Cerebellar nuclear complex (tissue), 1 donor: ENCODE measurements at places on chromosomes 6 and 20.
A peak's percentile ranks its signal among the peaks of the same experiment; 100 is the strongest.

DNA sequence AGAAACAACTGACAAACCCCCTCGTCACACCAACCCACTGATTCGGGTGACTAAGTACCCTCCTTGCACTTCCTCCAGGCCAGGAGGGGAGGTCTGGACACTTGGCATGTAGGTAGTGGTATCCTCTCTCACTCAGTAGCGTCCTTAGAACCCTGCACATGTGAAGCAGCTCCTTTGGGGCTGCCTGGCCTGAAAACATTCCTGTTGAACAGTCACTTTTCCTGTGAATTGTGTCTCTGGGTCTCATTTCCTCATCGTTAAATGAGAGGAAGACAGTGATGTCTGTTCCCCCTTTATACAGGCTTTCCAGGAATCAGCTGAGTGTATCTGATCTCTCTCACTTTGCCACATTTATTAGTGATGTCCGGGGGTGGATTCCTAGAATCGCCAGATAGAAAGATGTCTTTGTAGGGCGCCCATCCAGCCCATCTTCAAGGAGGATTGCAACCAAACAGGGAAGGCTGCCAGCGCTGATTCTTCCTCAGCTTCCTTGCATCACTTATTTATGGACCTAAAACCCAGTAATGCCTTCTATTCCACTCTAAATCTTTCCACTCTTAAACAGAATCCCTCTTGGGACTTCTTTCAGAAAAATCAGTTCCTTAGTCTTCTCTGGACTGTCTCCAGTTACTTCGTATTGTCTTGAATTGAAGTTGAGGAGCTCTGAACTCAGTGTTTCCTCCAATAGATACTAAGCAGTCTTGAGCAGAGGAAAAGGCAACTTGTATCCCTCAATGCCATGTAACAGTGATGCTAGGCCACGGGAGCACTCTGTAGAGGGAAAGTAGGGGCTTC, 9.4 kb upstream of the POPDC3 start:
- no peak for DNase-seq

GRCh38 chr20:7113577-7114466, 346.3 kb downstream of the BMP2 start:
- DNase-seq: no peak

- DNase-seq: no peak
Measured at GRCh38 chr6:139820210-139820609, 445.8 kb upstream of the CITED2 start.

DNA sequence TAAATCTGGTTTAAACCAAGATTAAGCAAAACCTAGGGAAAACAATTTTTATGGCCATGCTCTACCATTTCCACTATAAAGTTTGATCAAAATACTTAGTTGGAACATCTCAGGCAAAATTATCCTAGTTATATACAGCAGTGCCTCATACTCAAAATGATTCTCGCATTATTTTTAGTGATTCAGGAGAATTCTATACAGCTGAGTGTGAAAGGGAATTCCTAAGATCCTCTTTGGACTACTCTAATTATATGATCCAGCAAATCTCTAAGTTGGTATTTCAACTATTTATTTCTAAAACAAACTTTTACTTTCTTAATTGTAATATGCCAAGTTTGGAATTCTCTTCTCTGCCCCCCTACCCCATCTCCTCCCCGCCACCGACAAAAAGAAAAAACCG, 8.6 kb downstream of the DTNBP1 start:
- DNase-seq: no peak

DNA sequence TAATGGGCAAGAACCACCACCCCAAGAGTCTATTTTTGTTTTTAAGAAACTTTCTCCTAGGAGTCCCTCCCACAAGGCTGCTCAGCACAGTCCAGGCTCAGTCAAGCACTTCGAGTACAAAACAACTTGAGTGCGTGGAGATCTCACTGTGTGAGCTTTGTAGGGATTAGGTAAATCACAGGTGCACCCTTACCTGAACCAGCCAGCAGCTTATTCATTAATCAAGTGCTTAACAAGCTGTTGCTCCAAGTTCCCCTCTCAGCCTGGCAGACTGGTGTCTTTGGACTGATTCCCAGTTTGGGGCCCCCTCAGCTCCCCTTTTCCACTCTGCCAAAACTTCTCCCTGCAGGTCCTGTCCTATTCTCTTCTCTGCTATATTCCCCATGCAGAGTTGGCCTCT, 133.1 kb downstream of the LY86 start:
- DNase-seq: no peak

DNA sequence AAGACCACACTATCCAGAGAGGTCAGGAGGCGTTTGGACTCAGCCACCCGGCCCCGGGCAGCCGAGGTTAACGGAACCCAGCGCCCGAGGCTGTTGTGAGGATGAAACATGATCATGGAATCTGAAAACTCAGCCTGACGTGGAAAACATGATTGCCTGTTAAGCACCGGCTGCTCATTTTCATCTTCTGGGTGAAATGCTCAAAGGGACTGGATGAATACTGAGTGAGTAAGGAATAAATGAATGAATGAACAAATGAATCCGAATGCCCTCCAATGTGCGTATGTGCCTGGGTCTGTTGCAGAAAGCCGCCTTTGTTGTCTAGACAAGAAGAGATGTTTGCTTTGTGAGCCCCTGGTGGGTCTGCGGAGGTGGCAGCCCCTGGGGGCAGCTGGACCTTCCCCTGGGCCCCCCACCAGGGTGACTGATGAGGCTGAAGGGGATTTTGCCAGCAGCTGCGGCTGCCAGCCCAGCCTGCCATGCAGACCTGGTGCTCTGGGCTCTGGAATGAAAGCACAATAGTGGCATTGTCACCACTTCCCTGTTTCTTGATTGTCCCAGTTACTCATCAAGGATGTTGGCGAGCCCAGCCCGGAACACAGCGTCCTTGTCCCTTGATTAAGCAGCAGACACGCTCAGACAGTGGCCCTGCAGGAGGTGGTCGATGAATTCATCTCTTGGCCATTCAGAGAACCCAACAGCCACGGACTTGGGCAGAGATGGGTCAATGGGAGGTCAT, 211.1 kb downstream of the ANKRD60 start:
- DNase-seq: no peak

DNA sequence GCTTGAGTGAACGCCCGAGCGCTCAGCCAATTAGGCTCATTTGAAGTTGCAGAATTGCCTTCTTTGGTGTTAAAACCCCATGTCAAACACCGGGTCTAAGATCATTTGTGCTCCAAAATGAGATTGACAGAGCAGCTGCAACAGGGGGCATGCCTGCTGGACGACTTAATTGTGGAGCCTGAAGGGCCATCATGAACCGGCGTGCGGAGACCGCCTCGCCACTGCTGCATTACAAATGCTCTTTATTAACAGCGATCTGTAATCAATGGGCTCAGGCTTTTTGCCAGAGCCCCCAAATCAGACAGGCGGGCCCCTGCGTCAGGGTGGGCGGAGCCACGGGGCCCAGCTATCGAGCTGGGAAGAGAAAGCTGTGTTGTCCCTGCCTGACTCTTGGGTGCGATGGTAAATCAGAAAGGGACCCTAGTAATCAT, 183.2 kb downstream of the SIM1 start:
- DNase-seq: no peak

DNA sequence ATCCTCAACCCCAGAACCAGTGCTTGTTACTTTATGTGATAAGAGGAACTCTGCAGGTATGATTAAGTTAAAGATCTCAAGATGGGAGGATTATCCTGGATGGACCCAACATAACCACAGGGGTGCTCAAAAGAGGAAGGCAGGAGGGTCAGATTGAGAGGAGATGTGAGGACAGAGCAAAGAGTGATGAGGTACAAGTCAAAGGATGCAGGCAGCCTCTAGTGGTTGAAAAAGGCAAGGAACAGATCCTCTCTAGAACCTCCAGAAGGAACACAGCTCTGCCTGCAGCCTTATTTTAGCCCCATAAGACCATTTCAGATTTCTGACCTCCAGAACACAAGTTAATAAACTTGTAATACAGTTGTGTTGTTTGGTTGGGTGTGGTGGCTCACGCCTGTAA, 41.2 kb downstream of the PDSS2 start:
- DNase-seq: no peak

DNA sequence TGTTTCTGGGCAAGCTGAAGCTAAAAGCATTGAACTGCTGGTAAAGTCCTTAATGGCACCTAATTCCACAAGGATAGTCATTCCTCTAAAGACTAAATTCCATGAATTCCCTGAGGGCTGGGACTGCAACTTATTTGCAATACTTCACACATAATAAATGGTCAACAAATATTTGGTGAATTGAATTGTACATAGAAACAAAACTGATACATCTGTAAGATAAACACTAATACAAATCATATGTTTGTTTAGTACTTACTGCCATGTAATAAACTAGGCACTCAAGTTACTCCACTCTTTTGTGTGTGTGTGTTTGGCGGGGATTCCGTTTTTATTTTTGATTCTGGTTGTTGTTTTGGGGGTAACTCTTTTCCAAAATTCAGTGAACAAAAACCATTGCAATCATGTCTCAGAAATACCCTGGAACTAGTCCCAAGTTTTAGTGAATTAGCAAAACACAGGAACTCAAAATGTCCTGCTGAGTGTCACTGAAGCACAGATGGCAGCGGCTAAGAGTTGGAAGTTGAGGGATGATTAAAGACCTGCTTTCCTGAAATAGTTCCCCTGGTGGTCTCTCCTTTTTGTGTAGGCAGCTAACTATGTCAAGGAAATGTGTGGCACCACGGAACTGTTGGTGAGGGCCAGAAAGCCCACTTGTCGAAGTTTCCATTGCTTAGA, 74.8 kb upstream of the SNRPB2 start:
- DNase-seq: no peak

- no peak for DNase-seq
Measured at GRCh38 chr6:35411066-35411465, 41.1 kb upstream of the FANCE start.

GRCh38 chr6:133889557-133890403, 867 bp downstream of the TCF21 start:
- DNase-seq: no peak

GRCh38 chr6:119129148-119129967, 50.9 kb upstream of the FAM184A start:
- peak; percentile 1 for DNase-seq

DNA sequence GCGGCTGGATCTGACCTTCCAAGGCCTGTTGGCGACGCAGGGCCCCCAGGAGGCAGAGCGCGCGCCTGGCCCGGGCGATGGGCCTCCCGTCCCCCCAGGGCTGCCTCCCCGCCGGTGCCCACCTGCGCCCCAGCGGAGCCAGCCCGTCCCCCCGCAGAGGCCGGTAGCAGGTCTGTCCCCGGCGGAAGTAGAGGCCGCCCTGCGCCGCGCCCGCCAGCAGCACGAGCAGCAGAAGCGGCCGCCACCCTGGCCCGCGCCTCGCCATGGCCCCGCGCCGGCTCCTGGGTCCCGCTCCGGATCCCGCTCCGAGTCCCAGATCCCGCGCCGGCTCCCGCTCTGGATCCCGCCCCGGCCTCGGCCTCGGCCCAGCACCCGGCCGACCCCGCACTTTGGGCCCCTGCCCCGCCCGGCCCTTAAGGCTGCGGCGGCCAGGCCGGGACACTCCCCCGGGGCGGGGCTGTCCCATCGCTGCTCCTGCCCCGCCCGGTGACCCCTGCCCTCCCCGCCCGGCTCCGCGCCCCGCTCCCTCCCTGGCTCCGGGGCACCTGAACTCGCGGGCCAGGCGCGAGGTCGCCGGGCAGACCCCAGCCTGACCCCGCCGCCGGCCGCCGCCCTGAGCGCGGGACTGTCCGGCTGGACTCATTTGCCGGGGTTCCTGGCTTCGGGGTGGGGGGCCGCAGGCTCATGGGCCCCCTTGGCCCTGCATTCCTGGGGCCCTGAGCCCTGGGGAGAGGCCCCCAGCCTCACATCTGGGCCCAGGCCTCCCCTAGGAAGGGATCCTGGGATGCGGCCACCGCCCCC, at the start of gene CTSZ:
CTSZ (minus strand) TSS at position 391 of the 801 bp plus-strand sequence; CDS start at position 265, 126 bp downstream.
- DNase-seq: no peak

- DNase-seq: no peak
Measured at GRCh38 chr6:14876778-14877613, 368.9 kb upstream of the JARID2 start.

GRCh38 chr20:24870881-24871280, 78.2 kb upstream of the CST7 start:
- no peak for DNase-seq

- no peak for DNase-seq
Measured at GRCh38 chr6:25623879-25624278, 28.1 kb upstream of the SCGN start.

GRCh38 chr6:79413562-79414002, 123.6 kb downstream of the LCA5 start:
- DNase-seq: no peak

- DNase-seq: no peak
Measured at GRCh38 chr6:5712349-5713215, 294.1 kb downstream of the NRN1 start.

DNA sequence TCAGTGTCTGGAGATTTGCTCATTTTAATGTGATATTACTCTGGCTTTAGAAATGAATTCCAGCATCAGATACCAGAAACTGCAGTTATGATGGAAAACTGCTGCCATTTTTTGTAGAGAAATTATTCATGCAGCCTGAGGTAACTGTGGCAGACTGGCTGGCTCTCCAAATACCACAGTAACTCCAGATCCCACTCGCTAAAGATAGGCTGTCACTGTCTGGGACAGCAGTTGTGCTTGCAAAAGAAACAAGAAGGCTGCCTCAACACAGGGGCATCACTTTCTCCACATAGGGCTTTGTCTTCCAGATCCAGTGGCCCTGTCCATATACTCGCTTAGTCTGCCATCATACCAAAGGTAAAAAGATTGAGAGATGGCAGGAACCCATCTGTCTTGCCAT, 52.7 kb downstream of the FAM184A start:
- DNase-seq: no peak

- no peak for DNase-seq
Measured at GRCh38 chr6:23797041-23797440, 329.0 kb upstream of the NRSN1 start.

DNA sequence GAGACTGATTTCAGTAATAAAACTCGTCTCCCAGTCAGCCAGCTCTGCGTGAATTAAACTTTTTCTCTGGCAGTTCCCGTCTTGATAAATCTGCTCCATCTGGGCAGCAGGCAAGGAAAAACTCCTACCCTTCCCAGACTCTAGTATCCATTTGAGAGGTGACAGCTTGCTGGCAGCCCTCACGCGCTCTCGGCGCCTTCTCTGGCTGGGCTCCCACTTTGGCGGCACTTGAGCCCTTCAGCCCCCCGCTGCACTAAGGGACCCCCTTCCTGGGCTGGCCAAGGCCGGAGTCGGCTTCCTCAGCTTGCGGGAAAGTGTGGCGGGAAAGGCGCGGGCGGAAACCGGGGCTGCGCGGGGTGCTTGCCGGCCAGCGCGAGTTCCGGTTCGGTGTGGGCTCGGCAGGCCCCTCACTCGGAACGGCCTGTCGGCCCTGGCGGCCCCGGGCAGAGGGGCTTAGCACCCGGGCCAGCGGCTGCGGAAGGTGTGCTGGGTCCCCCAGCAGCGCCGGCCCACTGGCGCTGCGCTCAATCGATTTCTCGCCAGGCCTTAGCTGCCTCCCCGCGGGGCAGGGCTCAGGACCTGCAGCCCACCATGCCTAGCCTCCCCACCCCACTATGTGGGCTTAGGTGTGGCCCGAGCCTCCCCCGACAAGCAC, 21.8 kb upstream of the GMPR start:
- DNase-seq: no peak

GRCh38 chr6:14092316-14092715, 25.3 kb upstream of the CD83 start:
- no peak for DNase-seq

GRCh38 chr6:112660626-112661025, 313.5 kb downstream of the RFPL4B start:
- DNase-seq: no peak

- DNase-seq: no peak
Measured at GRCh38 chr20:63163596-63164483, 52.1 kb downstream of the YTHDF1 start.
